ENCODE measurements at places on chromosomes 5 and 9.

DNA sequence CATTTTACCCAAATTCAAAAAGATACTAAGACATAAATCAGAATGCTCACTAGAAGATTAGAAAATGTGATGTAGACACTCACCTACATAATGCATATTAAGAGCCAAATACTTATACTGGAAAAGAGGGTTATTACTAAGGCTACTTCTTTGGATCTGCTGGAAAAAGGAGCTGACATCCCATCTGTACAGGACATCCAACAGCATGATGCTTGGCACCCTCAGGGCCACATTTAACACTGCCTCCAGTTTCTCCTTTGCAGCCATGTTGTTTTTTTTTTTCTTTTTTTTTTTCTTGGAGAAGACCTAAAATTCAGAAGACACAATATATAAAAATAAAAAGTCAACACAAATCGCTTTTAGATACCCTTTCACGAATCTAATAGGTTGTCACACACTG lies 6.0 kb downstream of the RNF145 start:
- H3K36me3 ChIP-seq, result peaks cover 2% of the 10 kb centered on the region
- no peak overlapping the region for H3K27ac ChIP-seq
- H3K27me3 ChIP-seq, result no peaks in the 10 kb centered on the region
- no peak for DNase-seq
- H3K4me3 ChIP-seq, result no peak overlapping the region
- peaks cover 57% of the 10 kb centered on the region for H3K4me1 ChIP-seq

DNA sequence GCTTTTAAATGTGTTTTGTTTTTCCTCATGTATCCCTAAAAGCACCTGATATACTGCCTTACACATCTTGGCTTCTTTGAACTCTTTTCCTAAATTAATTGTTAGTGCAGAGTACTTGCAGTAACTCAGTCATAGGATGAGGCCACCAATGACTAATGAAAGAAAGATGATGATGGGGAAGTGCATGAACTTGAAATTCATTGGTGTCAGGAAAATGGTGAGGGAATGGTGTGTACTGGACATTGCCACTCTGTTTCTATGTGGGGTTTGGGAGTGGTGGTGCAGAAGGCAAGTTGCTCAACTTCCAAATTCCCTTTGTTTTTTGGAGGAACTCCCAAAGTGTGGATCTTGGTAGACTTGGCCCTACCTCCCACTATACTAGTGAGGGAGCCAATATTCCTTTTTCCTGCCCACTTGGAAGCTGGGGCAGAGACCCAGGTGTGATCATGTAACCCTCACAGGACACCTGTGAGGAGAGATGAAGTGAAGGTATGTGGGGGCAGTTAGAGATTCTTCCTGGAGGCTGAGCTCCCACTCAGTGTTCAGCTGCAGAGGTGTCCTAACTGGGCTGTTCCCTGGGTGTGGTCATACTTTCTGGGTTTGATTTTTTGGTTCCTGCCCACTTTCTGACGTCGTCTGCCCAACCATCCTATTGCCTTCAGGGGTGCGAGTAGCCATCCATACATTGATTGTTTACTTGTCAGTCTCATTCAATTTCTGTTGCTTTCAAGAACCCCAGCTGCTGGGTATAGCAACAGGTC lies 298.5 kb downstream of the MAST4 start:
- no peaks in the 10 kb centered on the region for H3K36me3 ChIP-seq
- no peaks in the 10 kb centered on the region for H3K27me3 ChIP-seq
- H3K27ac ChIP-seq, result no peak overlapping the region
- no peak overlapping the region for H3K4me3 ChIP-seq

GRCh38 chr9:27836661-27837401 lies 263.6 kb upstream of the C9orf72 start:
- no peak for DNase-seq
- H3K4me1 ChIP-seq, result no peaks in the 10 kb centered on the region
- no peaks in the 10 kb centered on the region for H3K27me3 ChIP-seq
- H3K27ac ChIP-seq, result no peak overlapping the region
- H3K36me3 ChIP-seq, result no peaks in the 10 kb centered on the region
- no peak overlapping the region for H3K4me3 ChIP-seq

DNA sequence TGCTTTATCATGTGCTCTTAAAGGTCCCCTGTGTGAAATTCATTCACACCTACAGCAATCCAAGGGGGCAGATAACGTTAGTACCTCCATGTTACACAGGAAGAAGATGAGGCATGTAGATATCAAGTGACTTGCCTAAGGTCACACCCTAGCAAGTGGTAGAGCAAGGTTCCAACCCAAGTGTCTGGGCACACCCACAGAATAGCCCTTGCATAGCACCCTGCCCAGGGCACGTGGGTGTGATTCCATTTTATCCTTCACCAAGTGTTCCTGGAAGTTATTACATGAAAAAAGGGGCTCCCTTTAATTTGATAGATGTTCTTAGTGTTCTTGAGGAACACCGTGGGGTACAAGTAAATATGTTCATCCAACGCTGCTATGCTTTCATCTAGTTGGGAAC lies 4.9 kb downstream of the TMEM171 start:
- H3K4me1 ChIP-seq, result peaks cover 7% of the 10 kb centered on the region

- H3K36me3 ChIP-seq, result no peaks in the 10 kb centered on the region
- H3K27ac ChIP-seq, result no peak overlapping the region
- no peak overlapping the region for H3K4me3 ChIP-seq
- DNase-seq, result no peak
- peaks cover 4% of the 10 kb centered on the region for H3K27me3 ChIP-seq
These were observed 31.1 kb upstream of the GAS1 start for GRCh38 chr9:86978413-86978812.

- DNase-seq, result no peak
- H3K27me3 ChIP-seq, result peaks cover 3% of the 10 kb centered on the region
- H3K36me3 ChIP-seq, result no peaks in the 10 kb centered on the region
- no peak overlapping the region for H3K4me3 ChIP-seq
These were observed 139.2 kb upstream of the LHFPL2 start for GRCh38 chr5:78787783-78788182.

DNA sequence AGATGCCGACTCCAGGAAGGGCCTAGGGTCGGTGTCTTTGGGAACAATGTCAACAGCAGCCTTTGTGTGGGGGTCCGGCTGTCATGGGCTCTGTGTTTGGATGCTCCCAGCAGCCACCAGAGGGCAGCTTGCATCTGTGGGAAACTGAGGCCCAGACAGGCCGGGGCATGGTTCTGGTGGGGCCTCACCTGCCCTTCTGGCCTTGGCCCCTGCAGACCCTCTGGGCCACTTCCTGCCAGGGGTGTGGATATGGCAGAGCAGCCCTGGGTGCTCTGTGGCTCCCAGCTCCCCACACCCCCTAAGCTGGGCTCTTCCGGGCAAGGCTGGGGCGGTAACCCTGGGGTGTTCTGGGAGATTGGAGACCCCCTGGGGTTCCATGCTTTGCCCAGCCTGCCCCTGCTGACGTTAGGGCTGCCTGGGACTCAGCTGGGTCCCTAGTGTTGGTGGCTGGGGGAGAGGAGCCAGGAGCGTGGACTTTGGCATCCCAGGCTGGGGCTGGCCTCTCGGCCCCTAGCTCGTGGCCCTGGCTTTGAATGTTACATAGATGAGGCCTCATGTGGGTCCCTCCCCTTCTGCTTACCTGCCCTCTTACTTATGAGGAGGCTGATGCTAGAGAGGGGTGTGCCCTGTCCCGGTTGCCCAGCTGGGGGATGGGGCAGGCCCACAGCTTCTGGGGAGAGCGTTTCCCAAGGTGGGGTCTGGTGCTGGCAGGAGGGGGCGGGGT lies 38.3 kb downstream of the RXRA start:
- no peak overlapping the region for H3K27ac ChIP-seq
- no peaks in the 10 kb centered on the region for H3K27me3 ChIP-seq
- H3K36me3 ChIP-seq, result no peaks in the 10 kb centered on the region
- no peak overlapping the region for H3K4me3 ChIP-seq

DNA sequence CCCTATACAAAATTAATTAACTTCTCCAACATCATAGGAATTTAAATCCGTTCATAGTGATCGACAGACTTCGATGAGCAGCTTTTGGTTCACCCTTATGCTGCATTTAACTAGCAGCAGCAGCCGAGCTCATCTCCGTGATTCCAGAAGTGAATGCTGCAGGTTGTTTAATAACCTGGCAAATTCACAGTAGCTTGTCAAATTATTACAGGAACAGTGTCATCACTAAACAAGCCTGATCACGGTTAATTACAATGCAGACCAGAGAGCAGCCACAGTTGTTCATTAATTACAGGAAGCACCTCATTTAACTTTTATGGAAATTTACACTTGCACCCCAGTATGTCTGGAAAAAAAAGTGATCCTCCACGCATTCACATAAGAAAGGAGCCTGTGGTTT lies 188.2 kb downstream of the BNC2 start:
- no peaks in the 10 kb centered on the region for H3K36me3 ChIP-seq
- no peaks in the 10 kb centered on the region for H3K4me1 ChIP-seq
- H3K27me3 ChIP-seq, result no peaks in the 10 kb centered on the region

GRCh38 chr5:168282120-168282519 lies 9.3 kb upstream of the WWC1 start:
- no peaks in the 10 kb centered on the region for H3K4me1 ChIP-seq
- H3K4me3 ChIP-seq, result no peak overlapping the region
- H3K27me3 ChIP-seq, result no peaks in the 10 kb centered on the region
- H3K36me3 ChIP-seq, result no peaks in the 10 kb centered on the region

- H3K36me3 ChIP-seq, result no peaks in the 10 kb centered on the region
- peaks cover 10% of the 10 kb centered on the region for H3K27me3 ChIP-seq
- no peak for DNase-seq
- peaks cover 7% of the 10 kb centered on the region for H3K4me1 ChIP-seq
These were observed 1.8 kb downstream of the NCS1 start for GRCh38 chr9:130174025-130174424.

DNA sequence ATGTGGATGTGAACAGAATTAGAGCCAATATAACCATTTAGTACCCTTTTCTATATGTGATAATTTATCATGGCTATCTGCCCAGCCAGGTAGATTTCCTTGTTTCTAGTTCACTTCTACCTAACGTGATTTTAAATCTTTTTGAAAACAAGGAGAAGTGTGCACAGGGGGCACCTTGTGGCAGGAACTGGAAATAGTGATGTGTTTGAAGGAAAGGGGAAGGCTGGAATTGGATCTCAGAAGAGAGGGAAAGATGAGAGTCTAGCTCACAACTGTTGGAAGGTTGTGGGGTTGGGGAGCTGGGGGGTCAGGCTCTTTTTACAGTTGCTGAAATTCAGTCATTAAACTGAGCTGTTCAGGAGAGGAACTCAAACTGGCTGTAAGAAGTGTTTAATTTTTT lies 219.5 kb downstream of the KCTD16 start:
- no peaks in the 10 kb centered on the region for H3K36me3 ChIP-seq
- H3K27me3 ChIP-seq, result no peaks in the 10 kb centered on the region
- no peak for DNase-seq
- H3K4me1 ChIP-seq, result peaks cover 13% of the 10 kb centered on the region
- H3K4me3 ChIP-seq, result no peak overlapping the region

- H3K4me3 ChIP-seq, result no peak overlapping the region
- H3K4me1 ChIP-seq, result no peaks in the 10 kb centered on the region
- peak; percentile 43 for DNase-seq
- H3K27ac ChIP-seq, result no peak overlapping the region
- no peaks in the 10 kb centered on the region for H3K27me3 ChIP-seq
These were observed 38.7 kb downstream of the JAKMIP2 start for GRCh38 chr5:147743678-147744374.

GRCh38 chr5:130706696-130707095 lies 458.4 kb downstream of the HINT1 start:
- no peak overlapping the region for H3K4me3 ChIP-seq
- H3K36me3 ChIP-seq, result no peaks in the 10 kb centered on the region
- no peaks in the 10 kb centered on the region for H3K27me3 ChIP-seq
- no peak overlapping the region for H3K27ac ChIP-seq
- no peak for DNase-seq
- no peaks in the 10 kb centered on the region for H3K4me1 ChIP-seq

DNA sequence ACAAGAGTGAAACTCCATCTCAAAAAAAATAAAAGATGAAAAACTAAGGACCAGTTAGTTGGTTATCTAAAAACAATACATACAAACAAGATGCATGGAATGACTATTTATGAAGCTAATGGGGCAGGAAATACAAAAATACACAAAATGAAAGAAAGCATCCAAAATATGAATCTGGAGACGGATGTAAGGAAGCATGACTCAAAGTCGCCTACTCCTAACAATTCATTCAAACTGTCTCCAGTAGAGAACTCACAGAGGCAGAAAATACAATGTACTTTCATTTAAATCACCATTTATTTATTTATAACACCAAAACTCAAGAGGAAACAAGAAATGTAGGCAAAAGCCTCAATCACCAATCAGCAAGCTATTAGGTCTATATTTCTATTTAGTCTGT lies 68.4 kb downstream of the SCAI start:
- no peaks in the 10 kb centered on the region for H3K4me1 ChIP-seq
- no peaks in the 10 kb centered on the region for H3K27me3 ChIP-seq
- DNase-seq, result no peak
- H3K27ac ChIP-seq, result no peak overlapping the region

GRCh38 chr5:107217721-107218130 lies 453.0 kb downstream of the EFNA5 start:
- H3K4me3 ChIP-seq, result no peak overlapping the region
- no peaks in the 10 kb centered on the region for H3K27me3 ChIP-seq
- H3K36me3 ChIP-seq, result no peaks in the 10 kb centered on the region
- H3K27ac ChIP-seq, result no peak overlapping the region

GRCh38 chr9:78437806-78438205 lies 140.9 kb downstream of the PSAT1 start:
- no peak overlapping the region for H3K27ac ChIP-seq
- DNase-seq, result no peak
- no peaks in the 10 kb centered on the region for H3K27me3 ChIP-seq
- H3K36me3 ChIP-seq, result no peaks in the 10 kb centered on the region

GRCh38 chr5:3787604-3788003 lies 192.0 kb downstream of the IRX1 start:
- H3K4me1 ChIP-seq, result no peaks in the 10 kb centered on the region
- no peak overlapping the region for H3K4me3 ChIP-seq
- H3K27me3 ChIP-seq, result peaks cover 4% of the 10 kb centered on the region

- H3K4me3 ChIP-seq, result no peak overlapping the region
- no peaks in the 10 kb centered on the region for H3K27me3 ChIP-seq
- peaks cover 19% of the 10 kb centered on the region for H3K4me1 ChIP-seq
- H3K27ac ChIP-seq, result peak overlapping the region; percentile 7
- DNase-seq, result no peak
These were observed 41.0 kb downstream of the FGD3 start for GRCh38 chr9:92988215-92988768.

All from common myeloid progenitor, CD34-positive (primary cell).